ENCODE measurements at places on chromosomes 13 and 19.
A peak's percentile ranks its signal among the peaks of the same experiment; 100 is the strongest.

DNA sequence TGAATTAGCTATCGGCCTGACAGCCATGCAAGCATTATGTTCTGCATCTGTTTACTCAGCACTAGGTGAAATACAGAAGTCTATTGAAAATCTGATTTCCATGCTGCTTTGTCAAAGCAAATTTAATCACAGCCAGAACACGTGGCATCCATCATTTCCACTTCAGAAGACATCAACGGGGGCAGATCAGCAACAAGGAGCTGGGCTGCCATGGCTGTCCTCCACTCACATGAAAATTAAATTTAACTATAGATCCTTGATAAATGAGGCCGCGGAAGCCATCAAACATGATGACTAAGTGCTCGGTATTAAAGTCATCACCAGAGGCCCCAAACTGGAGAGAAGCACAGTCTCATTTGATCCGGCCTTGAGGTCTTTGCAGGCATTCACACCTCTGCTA lies 443.5 kb downstream of the HS6ST3 start:
- no peak for DNase-seq

DNA sequence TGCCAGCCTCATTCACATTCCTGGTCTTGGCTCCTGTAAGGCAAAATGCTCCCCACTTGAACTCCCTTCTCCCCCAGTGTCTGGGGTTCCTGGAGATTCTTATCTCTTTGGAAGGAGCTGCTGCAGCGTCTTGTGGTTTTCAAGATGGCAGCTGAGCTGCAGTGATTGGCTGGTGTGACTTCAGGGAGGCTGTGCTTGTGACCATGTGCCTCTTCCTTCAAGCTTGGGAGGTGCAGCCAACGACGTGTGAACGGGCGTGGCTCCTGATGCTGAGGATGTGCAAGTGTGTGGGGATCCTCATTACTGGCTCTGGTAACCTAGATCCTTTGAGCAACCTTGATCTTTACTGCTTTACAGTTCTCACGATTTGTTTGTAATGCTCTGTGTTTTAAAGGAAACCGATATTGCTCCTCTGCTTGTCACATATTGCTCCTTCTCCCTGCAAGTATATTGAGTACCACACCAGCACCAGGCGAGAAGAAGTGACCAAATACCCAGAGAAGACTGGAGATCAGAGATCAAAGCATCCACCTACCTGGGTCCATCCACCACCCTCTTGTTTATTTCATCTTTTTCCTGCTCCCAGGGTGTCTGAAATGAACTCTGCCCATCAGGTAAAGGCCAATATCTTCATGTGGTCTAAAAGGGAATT lies 208.5 kb downstream of the FGF9 start:
- no peak for DNase-seq

DNA sequence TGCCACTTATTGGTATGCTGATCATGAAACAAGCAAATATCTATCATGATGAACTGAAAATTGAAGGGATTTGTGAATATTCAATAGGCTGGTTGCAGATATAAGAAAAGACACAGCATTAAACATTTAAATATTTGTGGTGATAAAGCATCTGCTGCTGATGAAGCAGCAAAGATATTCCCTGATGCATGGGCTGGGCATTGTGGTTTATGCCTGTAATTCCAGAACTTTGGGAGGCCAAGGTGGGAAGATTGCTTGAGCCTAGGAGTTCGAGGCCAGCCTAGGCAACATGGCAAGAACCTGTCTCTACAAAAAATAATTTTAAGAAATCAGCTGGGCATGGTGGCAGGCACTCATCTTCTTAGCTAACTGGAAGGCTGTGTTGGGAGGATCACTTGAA lies 54.5 kb downstream of the GPR180 start:
- no peak for DNase-seq

GRCh38 chr13:37413161-37413560 lies 185.4 kb downstream of the POSTN start:
- no peak for DNase-seq

- DNase-seq = peak; percentile 59
Measured at GRCh38 chr19:13099073-13099999, 3.3 kb downstream of the LYL1 start.

- no peak for DNase-seq
Measured at GRCh38 chr13:50483416-50483815, 360.1 kb downstream of the DLEU7 start.

DNA sequence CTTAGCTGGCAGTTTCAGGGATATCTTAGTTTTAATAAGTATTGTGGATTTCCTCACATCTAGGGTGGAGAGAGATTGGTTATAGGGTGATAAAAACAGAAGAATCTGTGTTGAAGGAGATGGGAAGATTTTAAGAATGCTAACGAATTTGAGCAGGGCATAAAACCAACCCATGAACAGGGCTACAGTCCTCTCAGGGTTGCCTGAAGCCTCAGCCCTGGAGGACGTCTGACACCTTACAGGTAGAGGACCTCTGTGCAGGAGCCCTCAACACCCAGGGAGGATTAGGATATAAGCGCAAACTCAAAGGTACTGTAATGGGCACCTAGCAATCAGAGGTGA lies 461 bp upstream of the WASF3 start:
- DNase-seq = no peak

- no peak for DNase-seq
Measured at GRCh38 chr19:4099041-4099764, 24.7 kb downstream of the MAP2K2 start.

DNA sequence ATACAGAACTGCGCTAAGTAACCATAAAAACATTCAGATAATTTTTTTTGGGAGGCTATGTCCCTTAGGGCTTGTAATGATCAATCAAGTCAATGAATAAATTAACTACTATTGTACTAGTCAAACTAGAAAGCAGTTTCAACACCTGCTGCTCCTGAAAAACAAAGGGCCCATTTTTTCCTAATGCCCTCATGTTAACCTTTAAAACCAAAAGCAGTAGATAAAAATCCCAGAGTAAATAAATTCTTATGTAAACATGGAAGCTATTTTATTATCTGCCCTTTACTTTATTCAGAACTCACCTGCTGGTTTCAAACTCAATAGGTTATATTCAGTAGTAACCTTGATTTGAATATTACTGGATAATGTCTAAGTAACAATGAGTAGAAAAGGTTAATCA lies 159.5 kb upstream of the STARD13 start:
- no peak for DNase-seq

GRCh38 chr13:30696278-30697176 lies 38.8 kb upstream of the ALOX5AP start:
- no peak for DNase-seq

- no peak for DNase-seq
Measured at GRCh38 chr19:33386361-33386858, 12.9 kb downstream of the CEBPG start.

DNA sequence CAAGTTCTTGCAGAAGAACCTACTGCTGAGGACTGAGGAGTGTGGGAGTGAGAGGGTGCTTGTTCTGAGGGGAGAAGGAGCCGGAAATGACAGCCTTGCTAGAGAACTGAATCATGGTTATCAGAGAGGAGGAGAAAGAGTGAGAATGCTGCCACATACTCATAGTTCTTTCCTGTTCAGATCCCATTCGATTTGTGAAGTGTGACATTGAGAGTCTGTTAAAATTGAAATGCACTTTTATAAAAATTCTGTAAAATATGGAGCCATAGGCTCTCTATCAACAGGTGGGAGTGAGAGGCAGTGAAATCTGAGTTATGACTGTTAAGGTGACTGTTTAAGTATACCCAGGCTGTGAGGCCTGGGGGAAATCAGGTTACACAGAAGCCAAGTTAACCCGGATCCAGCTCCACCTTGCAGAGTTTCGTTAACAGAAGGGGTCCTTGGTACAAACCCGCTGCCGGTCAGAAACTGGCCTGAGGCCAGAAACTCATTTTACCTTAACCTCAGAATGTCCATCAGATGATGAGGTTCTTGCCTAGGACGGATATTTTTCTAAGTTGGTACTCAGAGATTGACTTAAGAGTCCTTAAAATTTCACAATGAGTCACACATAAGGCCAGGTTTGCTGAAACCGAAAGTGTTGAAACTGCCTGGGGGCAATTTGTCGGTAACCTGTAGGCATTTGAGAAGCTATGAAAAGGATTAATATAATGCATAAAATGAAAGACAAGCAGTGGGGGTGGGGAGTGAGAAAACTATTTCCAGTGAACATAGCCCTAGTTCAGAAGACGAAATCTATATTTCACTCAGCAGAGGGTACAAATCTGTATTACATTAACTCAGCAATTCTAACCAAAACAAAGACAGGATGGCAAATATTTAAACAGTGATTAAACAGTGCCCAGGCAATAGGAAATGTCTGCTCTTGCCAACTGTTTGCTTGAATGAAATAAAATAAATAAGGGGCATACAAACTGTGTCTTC lies 350.5 kb downstream of the KCNRG start:
- peak; percentile 50 for DNase-seq

DNA sequence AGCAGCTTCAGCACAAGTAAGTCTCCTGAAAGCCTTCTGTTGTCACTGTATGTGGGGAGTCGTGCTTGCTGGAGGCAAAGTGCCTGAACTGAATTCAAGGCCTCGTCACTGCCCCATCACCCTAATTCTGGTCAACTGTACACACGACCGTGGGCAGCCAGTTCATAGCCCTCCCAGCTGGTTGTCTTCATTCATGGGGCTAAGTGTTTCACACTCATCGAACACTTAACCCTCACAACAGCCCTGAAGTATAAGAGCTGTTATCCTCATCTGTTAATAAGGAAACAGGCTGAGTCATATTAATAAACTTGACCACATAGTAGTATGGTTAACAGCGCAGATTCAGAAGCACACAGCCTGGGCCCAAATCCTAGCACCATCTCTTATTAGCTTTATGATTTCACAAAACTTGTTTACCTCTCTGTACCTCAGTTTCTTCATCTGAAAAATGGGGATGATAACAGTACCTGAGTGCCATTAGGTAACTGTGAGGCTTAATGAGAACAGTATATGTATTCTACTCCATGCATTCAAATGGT lies 66.7 kb downstream of the CDADC1 start:
- DNase-seq = no peak

- DNase-seq = no peak
Measured at GRCh38 chr13:39600766-39601165, 2.2 kb downstream of the LHFPL6 start.

DNA sequence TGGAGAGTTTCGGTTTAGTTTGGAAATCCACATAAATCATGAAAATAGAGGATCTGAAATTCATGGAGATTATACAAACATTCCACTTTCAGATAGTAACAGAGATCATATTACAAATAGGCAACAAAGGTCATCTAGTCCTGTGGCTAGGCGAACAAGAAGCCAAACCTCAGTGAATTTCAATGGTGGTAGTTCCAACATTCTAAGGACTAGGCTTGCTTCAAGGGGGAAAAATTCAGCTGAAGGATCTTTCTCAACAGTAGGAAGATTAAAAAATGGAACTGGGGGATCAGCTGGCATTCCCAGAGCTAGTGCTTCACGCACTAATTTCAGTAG lies 47.0 kb downstream of the FOXO1 start:
- DNase-seq = no peak

DNA sequence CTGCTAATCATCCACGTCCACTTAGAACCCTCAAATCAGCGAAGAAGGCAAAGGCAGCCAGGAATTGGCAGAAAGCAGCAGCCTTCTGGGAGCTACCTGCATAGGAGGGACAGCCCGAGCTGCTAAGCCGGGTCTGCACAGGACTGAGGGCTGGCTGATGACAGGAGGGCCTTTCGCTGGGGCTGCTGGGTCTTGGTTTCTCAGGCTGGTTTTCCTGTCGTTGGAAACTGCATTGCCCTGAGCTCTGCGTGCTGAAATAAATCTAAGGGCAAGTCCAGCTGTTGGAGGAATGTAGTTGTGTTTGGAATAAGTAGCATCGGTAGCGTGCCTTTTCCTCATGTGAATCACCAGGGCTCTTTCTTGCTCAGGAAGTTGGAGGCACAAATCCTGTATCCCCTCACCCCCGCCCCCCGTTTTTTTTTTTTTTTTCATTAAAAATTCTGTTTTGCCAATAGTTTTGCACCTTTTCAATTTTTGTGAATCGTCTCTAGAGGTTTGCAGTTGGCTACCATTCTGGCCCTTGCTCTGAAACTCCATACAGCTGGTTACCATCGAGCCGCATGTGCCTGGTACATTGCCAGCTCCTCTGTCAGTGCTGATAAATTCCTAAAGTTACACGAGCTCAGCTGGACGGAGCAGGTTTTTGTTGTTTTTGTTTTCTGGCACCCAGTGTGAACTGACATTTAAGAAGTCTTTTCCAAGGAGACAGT lies 193.9 kb upstream of the RNF113B start:
- no peak for DNase-seq

DNA sequence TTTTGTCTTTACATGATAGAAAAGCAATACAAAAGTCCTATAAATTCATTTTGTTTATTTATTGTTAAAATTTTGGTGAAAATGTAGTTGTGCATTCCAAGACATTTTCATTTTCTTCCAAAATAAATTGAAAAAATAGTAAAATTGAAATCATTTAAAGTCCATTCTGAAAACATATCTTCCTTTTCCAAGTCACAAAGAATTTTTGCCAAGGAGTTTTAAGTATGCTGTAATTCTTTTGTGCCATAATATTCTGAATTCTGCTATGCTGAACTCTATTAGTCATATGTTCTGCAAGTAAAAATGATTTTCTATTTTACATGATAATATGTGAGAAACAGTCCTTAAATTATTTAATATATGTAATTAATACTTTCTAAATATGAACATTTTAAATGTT lies 879.6 kb upstream of the SLC10A2 start:
- DNase-seq = no peak

DNA sequence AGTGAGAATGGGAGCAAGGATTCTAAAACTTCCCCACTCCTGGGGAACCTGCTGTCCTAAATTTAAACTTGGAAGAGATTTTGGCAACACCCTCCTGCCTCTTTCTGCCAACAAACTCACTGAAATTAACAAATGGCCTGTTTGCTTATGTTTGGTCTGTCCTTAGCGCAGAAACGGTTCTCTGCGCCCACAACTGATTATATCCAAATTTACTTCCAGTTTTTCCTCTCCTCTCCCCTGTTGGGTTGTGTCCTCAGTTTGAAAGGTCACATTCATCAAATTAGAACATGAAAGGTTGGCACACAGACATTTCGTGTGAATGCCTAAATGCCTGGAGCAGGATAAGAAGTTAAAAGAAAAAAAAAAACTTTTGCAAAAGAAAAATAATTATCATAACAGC lies 56.4 kb upstream of the MRI1 start:
- DNase-seq = no peak

DNA sequence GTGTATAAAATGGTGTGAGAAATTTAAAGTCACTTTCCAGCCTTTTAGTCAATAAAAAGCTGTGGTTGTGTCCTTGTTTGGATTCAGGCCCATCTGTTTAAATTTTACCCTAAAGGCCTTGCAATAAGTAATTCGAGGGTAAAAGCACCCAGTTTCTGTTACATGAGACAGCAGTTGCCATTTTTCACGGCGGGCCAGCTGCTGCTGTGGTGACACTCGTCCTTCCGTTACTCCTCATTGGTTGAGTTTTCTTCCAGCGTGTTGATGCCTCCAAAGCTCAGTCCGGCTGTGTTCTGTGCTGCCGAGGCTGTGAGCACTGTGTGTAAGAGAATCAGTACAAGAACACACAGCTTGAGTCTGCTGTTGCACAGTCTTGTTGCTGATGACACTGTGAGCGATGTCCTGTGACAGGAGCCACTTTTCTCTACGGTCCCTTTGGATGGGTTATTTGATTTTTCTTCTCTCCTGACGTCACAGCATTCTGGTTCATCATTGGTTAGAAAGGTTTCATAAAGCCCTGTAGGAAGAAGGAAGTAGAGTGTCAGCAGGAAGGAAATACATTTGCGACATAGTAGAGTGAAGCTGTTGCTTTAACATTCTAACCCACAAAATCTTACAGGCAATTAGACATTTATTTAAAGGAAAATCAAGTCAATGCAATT lies 602.5 kb upstream of the ARGLU1 start:
- DNase-seq = no peak

GRCh38 chr13:100611678-100612492 lies 23.3 kb upstream of the GGACT start:
- DNase-seq = no peak
